ENCODE measurements at places on chromosomes 4 and X. TPM values are rescaled to one million over a fixed set of nuclear protein-coding genes. Genes with fewer than 3 reads are reported as not detected.

The SMIM31 gene
- not detected for total RNA-seq

The EOLA1 gene
- 17.8 TPM for total RNA-seq

The RENBP gene
- total RNA-seq, result 13.1 TPM

The P2RY10 gene
- total RNA-seq, result not detected

The SMIM14 gene
- total RNA-seq, result 42.6 TPM

The TEX13C gene
- not detected for total RNA-seq

The SHISA3 gene
- not detected for total RNA-seq

The MTNR1A gene
- total RNA-seq, result 0.44 TPM

The PNMA6A gene
- 0.97 TPM for total RNA-seq

The ETDA gene
- not detected for total RNA-seq

The CCDC120 gene
- 7.3 TPM for total RNA-seq

The SMARCA1 gene
- total RNA-seq, result 123 TPM

The FGA gene
- not detected for total RNA-seq

The SYN1 gene
- 3.7 TPM for total RNA-seq

The XK gene
- 0.07 TPM for total RNA-seq

The ATXN3L gene
- not detected for total RNA-seq

The PALLD gene
- total RNA-seq, result 886 TPM

The SULT1E1 gene
- total RNA-seq, result 1.9 TPM

All from chondrocyte (in vitro differentiated cells).